ENCODE measurements at places on chromosomes 16 and 17. TPM values are rescaled to one million over a fixed set of nuclear protein-coding genes. Genes with fewer than 3 reads are reported as not detected.

The KCNJ12 gene
- total RNA-seq, result 5.8 TPM

The CCL11 gene
- not detected for total RNA-seq

- no peaks in the 10 kb centered on the region for H3K36me3 ChIP-seq
- no peak overlapping the region for H3K27ac ChIP-seq
- H3K4me3 ChIP-seq, result no peak overlapping the region
Observed at GRCh38 chr17:64411999-64412771, 21.5 kb upstream of the PECAM1 start.

DNA sequence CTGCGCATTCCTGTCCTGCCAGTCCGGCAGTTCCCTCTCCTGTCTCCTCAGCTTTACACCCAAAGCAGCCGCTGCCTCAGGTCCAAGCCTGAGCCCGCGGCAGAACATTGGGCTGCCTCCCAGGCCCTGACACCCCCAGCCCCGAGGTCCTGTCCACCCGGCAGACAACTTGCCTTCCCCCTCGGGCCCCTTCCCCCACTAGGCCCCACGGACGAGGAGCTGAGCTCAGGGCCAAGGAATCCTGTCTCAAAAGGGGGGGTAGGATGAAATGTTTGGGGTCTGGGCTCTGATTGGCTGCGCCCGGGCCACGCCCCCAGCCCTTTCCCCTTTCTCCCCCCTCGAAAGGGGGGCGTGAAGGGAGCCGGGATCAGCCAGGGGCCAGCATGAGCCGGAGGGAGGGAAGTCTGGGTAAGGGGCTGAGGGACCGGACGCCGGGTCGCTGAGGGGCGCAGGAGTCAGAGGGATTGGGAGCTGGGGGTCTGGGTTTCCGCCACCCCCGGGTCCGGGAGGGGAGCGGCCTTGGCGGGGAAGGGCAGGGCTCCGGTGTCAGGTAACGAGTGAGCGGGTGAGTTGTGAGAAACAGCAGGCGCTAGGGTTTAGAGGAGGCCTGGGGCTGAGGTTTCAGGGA lies at the start of gene CTF1:
Gene CTF1 (plus strand): TSS at position 354 of the 628 bp plus-strand sequence. CDS start 30 bp downstream, at position 384.
- peak within 1 kb of the TSS; percentile 98 for H3K27ac ChIP-seq
- peaks cover 55% of the 10 kb centered on the region for H3K4me1 ChIP-seq
- peaks cover 3% of the 10 kb centered on the region for H3K36me3 ChIP-seq

- no peak overlapping the region for H3K27ac ChIP-seq
- H3K36me3 ChIP-seq, result no peaks in the 10 kb centered on the region
- peak; percentile 36 for DNase-seq
- H3K4me3 ChIP-seq, result peak overlapping the region; percentile 45
- peaks cover 10% of the 10 kb centered on the region for H3K4me1 ChIP-seq
Observed at GRCh38 chr16:88561485-88562359, 8.5 kb upstream of the ZC3H18 start.

DNA sequence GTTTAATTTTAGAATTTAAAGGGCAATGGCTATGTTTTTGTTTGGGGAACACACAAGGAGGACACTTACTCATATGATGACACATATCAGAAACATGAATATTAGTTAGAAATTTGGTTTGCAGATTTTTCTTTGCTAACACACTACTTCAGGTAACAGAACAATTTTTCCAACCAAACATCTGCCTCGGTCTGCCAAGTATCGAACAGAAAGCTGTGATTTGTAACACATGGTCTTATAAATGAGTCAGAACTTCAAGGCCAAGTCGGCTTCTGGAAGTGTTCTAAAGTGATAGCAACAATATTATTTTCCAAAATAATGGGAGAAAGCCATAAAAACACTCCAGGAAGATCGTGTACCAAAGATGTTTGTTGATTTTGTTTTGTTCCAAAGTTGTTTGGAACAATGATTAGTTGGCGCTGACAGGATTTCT lies 75.9 kb upstream of the PMFBP1 start:
- no peak for DNase-seq
- no peaks in the 10 kb centered on the region for H3K36me3 ChIP-seq
- H3K4me1 ChIP-seq, result no peaks in the 10 kb centered on the region
- no peaks in the 10 kb centered on the region for H3K27me3 ChIP-seq

DNA sequence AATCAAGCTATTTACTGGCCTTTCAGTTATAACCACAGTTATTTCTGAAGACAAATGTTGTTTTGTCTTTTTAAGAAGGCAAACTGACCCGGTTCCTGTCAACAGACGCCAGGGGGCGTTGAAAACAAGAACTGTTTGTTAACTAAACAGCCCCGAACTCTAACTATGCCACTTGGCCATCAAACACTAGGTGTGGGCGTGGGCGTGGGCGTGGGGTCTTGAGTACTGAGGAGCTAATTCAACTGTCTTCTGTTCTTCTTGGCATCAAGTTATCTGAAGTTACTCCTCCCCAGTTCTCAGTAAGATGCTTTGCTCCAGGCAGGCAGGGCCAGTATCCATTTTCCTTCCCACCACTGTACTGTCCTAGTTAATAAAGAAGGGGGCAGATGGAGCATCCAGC lies 63.3 kb upstream of the MTMR4 start:
- peaks cover 21% of the 10 kb centered on the region for H3K4me1 ChIP-seq
- H3K27ac ChIP-seq, result no peak overlapping the region
- no peaks in the 10 kb centered on the region for H3K27me3 ChIP-seq
- no peak overlapping the region for H3K4me3 ChIP-seq
- DNase-seq, result peak; percentile 77

DNA sequence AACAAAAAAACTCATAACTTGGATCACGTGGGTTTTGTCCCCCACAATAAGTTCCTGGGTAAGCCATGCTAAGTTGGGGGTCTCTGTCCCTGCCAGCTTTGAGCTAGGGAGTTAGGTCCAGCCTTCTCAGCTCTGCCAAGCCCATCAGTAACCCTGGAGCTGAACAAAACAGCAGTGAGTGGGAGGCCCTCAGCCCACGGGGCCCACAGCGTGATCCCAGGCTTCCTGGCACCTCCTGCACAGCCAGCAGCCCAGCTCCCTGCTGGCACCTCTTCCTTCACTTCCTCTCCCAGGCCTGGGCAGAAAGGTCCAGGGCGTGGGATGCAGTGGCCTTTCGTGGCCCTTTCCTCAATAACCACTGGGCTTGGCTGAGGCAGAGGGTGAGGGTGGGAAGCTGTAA lies 35.5 kb upstream of the CDC42EP4 start:
- no peak overlapping the region for H3K27ac ChIP-seq
- H3K36me3 ChIP-seq, result no peaks in the 10 kb centered on the region
- H3K4me3 ChIP-seq, result no peak overlapping the region
- H3K27me3 ChIP-seq, result no peaks in the 10 kb centered on the region
- H3K4me1 ChIP-seq, result no peaks in the 10 kb centered on the region

DNA sequence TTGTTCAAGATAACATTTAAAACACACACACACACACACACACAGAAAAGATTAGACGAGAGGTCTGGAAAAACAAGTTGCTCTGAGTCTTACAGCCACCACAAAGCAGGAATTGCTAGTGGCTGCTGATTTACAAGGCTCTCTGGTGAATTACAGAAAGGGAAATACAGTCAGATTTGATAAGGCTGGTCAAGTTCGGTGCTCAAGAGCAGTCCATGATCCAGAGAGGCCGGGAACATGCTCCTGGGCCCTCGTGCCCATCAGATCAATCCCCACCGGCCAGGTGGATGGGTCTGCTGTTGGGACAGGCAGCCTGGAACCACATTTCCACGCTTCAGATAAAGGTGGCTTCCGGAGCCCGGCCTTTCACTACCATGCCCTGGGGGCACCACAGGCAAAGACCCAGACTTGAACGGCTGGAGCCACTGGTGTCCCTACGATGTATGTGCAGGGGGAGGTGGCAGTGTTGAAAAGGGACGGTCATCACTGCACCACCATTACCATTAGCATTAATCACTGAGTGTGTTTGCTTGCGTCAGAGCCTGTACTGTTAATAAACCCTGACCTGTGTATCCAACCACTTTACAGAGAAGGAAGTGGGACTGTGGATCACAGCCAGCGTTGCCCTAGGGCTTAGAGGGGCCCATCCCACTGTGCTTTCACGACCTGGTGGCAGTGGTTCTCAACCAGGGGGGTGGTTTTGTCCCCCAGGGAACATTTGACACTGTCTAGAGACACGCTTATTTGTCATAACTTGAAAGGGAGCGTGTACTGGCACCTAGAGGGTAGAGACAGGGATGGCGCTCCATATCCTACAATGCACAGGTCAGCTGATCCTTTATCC lies 95.1 kb downstream of the XYLT1 start:
- no peaks in the 10 kb centered on the region for H3K36me3 ChIP-seq
- no peak overlapping the region for H3K27ac ChIP-seq
- no peaks in the 10 kb centered on the region for H3K4me1 ChIP-seq
- H3K27me3 ChIP-seq, result peaks cover 33% of the 10 kb centered on the region

- no peak overlapping the region for H3K27ac ChIP-seq
- 0 out of 2 replicates have a peak, but pooled peaks cover 2% of the 10 kb centered on the region for H3K36me3 ChIP-seq
- DNase-seq, result no peak
- H3K4me3 ChIP-seq, result no peak overlapping the region
Observed at GRCh38 chr16:81481207-81481821, 36.7 kb downstream of the CMIP start.

GRCh38 chr17:77636835-77637817 lies 321.4 kb upstream of the TNRC6C start:
- no peaks in the 10 kb centered on the region for H3K4me1 ChIP-seq
- no peaks in the 10 kb centered on the region for H3K36me3 ChIP-seq
- H3K27ac ChIP-seq, result no peak overlapping the region
- no peak for DNase-seq
- H3K27me3 ChIP-seq, result peaks cover 42% of the 10 kb centered on the region

DNA sequence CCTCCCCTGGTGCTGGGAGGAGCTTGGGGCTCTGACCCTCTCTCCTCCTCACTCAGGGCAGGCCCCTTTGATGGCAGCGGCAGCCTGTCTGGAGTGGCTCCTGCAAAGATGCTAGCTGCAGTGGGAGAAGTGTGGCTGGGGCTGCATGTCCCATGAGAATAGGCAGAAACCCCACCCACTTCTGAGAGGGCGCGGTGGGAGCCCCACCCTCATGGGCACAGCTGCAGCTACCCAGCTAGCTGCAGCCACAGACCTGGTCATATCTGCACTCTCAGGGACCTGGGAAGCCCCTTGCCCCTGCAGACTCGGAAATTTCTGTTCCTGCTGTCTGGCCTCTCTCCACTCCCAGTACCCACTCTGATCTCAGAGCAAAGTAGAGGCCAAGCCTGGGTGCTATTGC lies 72.2 kb upstream of the BRD7 start:
- H3K27ac ChIP-seq, result no peak overlapping the region
- H3K36me3 ChIP-seq, result no peaks in the 10 kb centered on the region
- H3K4me1 ChIP-seq, result no peaks in the 10 kb centered on the region

- H3K27me3 ChIP-seq, result no peaks in the 10 kb centered on the region
- no peak overlapping the region for H3K4me3 ChIP-seq
- H3K27ac ChIP-seq, result no peak overlapping the region
Observed at GRCh38 chr17:76755285-76755684, 17.4 kb downstream of the MFSD11 start.

- H3K27me3 ChIP-seq, result peaks cover 22% of the 10 kb centered on the region
- H3K36me3 ChIP-seq, result no peaks in the 10 kb centered on the region
- no peak for DNase-seq
- H3K27ac ChIP-seq, result no peak overlapping the region
Observed at GRCh38 chr16:55917373-55918160, 42.4 kb upstream of the CES5A start.

- H3K4me3 ChIP-seq, result no peak overlapping the region
- no peaks in the 10 kb centered on the region for H3K27me3 ChIP-seq
- no peak for DNase-seq
- peak overlapping the region; percentile 99 for H3K27ac ChIP-seq
Observed at GRCh38 chr16:69402439-69402838, 16.6 kb upstream of the TERF2 start.

Measured in HCT116 (cell line).